ENCODE measurements at places on chromosomes 11 and 22.

- no peak for DNase-seq
Measured at GRCh38 chr22:31876156-31876920, 68.0 kb upstream of the YWHAH start.

DNA sequence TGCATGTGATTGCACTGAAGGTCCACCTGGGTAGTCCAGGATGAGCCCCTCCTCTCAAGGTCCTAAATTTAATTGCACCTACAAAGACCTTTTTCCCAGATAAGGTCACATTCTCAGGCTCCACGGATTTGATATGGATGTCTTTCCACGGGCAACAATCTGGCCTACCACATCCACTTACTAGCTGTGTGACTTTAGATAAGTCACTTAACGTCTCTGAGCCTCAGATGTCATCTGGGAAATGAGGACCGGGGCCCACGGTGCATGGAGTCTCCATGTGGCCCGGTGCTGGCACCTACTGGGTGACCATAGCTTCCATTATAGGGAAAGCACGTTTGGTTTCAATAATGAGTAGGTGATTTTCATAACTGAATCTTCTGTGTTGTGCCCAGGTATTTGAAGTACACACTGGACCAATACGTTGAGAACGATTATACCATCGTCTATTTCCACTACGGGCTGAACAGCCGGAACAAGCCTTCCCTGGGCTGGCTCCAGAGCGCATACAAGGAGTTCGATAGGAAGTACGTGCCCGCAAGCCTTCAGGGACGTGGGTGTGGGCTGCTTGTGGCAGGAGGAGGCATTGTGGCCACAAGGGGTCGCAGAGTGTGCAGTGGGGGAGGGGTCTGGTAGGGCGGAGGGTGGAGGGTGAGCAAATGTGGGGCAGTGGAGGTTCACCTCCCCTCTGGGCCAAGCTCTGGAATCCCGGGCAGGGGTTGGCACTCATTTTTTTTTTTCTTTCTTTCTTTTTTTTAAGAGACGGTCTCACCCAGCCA is 55.7 kb downstream of the ARHGAP8 start:
- no peak for DNase-seq

DNA sequence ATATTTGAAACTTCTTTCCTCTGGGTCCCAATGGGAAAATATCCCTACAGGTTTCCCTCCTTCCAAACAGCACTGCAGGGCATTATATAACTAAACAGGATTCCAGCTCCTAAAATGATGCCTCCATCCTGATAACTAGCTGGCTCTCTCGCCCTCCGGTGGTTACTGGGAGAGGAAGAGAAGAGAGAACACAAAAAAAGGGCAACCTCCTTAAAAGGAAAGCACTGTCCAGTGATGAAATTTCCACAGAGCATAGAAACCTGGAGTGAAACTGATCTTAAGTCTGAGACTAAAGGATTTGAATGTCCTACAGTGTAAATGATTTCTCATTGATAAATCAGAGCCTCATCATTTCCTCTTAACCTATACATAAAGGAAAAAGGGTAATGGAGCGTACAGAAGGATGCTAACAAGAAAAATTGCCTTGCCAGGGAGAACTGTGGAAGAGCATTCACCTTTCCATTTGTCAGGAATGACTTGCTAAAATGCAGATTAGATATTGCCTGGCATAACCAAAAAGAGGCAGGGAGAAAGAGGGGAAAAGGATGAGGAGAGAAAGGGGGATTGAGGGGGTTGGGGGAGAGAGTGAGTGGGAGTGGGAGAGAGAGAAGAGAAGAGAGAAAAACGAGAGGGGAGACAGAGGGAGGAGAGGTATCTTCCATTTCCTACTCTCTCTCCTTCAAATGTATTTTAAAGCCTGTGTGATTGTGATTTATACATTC is 121.3 kb downstream of the APOL5 start:
- no peak for DNase-seq

DNA sequence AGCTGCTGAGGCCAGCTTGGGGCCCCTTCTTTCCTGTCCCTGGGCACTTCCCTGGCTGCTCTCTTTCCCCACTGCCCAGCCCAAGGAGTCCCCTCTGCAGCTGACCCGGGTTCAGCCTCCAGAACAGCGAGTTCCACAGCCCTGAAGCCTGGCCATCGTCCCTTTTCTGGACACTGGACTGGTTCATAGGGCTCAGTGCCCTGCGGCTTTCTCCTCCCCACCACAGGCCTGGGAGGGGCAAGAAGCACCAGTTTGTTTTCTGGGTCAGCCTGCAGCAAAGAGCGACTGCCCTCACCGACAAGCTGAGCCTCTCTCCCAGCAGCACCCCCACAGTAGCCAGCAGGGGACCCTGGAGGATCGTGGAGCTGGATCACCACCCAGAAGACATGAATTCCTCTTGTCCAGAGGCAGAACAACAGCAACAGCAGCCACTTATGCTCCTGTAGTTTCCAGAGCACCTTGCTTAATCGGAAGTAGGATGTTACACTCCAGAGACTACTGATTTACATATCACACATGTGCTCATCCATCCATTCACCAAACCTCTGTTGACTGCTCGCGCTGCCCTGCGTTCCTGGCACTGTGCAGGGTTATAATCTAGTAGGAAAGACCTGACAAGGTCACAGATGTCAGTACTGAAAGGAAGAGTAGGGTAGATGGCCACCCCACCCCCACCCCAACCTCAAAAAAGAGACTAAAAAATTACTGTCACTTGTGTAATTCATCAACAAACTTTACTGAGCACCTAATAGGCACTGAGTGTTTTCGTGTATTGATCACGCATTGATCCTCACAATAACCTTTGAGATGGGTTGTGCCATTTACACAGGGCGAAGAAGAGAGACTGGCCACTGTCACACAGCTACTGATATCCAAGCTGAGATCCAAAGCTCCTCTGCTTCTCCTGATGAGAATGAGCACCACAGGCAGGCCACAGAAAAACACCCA is 13.0 kb upstream of the CXCR5 start:
- peak; percentile 37 for DNase-seq

DNA sequence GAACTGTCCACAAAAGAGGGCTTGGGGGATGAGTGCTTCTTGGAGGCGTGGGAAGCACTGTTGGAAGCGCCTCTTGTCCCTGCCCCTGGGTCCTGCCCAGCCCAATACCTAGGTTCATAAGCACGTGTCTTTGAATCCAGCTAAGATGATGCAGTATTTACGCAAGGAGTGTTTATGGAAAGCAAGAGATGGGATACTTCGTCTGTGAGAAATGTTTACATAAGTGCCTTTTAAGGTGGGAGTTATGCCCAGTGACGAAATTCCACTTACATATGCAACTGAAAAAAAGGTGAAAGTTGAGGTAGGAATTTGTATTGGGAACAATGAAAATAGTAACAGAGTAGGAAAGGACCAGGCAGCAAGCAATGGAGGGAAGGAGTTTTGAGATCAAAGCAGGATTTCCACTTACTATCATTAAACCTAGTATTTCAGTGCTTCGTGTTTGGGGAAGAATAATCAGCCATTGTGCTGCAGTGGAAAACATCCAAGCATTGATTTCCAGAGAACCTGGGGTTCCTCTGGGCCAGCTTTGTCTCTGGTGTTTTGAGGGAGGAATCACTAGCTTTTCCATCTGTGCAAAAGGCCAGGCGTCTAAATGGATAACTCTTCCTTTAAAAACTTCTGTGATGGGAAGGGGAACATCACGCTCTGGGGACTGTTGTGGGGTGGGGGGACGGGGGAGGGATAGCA is 115.3 kb upstream of the TTC12 start:
- no peak for DNase-seq

DNA sequence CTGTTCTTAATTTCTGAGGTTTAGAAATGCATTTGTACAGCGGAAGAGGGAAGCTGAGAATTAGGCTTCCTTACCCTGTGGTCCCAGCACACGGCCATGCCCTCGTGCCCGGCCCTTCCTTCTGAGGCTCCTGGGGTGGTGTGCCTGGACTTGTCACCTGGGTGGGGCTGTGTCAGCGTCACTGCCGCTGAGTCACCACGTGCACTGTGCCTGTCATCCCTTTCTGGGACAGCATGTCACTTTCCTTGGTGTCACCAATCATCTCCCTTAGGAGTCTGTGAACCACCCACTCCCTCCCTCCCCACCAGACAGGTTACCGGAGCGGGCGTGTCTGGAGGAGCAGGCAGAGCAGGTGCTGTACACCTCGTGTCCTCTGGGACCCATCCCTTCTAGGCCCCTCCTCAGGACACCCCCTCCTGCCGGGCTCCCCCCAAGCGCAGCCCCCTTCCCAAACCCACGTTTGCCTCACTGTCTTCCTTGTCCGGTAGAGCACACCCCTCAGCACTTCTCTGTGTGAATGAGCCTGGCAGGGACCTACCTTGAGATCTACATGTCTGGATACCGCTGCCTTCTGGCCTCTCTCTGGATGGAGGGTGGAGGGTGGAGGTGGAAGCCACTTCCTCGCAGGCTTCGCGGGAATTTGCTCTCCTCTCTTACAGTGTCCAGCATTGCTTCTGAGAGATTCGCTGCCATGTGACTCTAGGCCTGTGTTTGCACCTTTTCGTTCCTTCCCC is 367.6 kb downstream of the TBC1D22A start:
- no peak for DNase-seq

DNA sequence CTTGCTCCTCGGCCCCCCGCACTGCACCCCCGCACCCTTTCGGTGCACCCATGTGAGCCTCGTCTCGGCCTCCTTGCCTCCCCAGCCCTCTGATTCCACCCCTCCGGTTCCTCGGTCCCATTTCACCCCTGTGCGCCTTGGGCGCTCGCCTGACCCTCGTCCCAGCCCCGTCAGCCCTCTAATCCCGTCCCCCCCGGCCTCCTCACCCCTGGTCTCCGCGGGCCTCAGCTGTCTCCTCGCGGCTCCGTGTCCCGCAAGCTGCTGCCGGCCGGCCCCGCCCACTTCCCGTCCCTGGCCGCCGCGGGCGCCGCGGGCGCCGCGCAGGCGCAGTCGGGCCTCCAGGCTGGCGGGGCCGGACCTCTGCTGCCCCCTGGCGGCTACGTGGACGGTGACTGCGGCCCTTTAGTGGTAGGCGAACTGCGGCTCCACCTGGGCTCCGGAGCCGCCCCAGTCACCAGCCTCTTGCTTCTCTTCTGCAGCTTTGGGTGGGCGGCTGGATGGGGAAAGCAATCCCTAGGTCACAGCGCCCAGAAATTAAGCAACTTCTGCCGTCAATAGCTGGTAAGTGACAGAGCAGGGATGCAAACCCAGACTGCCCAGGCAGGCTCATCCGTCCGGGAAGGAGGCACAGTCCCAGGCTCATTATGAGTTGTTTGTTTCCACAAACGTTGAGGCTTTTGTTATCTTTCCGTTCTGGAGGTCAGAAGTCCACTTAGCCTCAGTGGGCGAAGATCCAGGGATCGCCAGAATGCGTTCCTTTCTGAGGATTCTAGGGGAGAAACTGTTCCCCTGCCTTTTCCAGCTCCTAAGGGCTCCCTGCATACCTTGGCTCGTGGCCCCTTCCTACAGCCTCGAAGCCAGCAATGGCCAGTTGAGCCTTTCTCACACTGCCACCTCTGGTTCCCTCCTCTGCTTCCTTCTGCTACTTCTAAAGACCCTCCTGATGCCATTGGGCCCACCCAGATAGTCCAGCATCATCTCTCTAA is at the start of gene PPM1F:
PPM1F (minus strand) TSS at position 263 of the 986 bp plus-strand sequence. CDS start 6,800 bp downstream, outside the sequence.
- DNase-seq: peak; percentile 91

DNA sequence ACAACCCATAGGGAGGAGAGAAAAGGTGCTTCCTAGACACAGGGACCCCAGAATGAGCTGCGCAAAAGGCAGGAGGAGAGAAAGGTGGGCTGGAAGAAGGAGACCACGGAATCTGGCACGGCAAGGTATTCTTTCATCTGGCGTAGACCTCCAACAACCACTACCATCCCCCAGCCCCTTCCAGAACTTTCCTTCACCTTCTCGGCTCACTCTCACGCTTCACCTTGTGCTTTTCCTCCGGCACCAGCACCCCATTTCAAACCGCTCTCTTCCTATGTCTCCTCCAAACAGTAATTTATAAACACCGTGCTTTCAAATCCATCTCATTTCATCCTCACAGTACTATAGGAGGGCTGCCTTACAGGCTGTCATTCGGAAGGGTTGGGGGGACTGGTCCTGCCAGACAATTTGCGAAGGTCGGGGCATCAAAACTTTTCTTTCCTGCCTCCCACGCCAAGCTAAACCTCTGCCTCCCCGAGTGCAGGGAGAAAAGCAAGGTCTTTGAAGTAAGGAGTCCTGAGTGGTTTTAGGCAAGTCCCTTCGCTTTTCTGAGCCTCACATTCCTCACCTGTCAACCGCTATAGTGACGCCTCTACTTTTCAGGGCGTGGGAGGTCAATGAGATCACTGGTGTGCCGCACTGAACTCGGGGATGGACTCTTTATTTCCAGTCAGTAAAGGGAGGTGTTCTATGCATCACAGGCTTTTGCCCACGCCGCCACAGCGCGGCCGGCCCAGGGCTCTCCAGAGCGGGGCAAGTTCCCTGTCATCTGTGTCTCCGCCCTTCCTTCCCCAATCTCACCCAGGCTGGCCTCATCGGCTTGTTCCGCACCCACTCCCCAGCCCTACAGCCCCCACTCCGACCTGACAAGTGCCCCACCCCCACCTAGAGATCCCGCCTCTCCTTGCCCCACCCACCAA is 800 bp downstream of the KCTD21 start:
- peak; percentile 84 for DNase-seq

DNA sequence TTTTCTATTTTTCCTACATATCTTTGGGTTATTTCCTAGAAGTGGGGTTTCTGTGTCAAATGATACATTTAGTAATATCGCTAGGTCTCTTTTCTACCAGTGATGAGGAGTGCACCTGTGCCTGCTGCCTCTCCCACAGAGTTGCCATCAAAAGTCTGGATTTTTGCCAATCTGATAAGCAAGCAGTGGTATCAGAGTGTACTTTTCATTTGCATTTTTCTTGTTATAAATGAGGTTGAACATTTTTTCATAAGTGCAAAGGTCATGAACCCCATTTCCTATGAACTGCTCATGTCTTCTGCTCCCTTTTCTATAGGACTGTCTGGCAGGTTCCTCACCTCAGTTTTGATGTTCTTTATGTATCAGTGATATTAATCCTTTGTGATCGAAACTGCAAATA is 1.7 kb downstream of the TRPM5 start:
- DNase-seq: peak; percentile 70

DNA sequence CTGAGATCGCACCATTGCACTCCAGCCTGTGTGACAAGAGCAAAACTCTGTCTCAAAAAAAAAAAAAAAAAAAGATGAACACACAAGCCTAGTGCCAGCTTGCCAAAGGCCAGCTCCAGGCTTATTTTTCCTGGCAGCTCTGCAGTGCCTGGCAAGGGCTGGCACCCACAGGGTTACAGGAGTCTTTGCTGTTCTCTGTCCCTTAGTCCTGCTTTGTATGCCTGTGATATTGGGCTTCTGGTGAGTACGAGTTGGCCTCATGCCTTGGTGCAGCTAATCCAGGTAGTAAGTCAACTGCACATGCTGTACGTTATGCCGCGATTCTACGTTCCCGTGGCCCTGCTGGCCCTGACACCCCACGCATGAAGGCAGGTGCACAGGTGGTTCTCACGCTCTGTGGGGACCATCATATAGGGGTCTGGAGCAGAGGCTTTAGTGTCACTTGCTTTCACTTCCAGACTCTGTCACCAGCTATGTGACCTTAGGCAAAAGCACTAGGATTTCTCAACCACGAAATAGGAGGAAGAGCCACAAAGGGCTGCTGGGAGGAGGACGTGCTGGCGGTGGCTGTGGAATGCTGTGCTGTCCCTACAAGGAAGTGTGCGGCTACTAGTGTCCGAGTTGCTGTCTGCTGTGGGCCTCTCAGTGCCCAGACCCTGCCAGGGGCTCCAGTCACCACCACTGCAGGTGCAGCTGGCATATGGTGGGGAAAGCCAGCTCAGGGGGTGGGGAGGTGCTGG is 21.4 kb upstream of the RASL10A start:
- no peak for DNase-seq

- DNase-seq: peak; percentile 44
Measured at GRCh38 chr22:20550851-20551744, 43.7 kb downstream of the MED15 start.
